ENCODE measurements at places on chromosomes 11 and 22.

DNA sequence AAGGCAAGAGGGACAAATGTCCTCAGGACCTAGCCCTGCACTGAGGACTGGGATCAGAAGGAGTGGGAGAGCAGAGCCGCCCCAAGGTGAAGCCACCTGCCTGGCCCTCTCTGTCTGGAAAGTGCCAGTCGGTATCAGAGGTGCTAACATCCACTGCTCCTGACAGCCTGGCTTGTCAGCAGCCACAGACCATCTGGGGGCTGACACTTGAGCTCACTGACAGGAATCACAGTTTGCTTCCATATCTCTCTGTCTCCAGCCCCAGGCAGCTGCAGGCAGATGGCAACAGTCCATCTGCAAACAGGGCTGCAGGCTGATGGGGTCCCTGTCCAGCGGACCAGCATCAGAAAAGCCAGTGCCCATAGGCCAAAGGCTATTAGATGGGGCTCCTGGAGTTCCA is 5.5 kb downstream of the OPCML start:
- no peak for DNase-seq

DNA sequence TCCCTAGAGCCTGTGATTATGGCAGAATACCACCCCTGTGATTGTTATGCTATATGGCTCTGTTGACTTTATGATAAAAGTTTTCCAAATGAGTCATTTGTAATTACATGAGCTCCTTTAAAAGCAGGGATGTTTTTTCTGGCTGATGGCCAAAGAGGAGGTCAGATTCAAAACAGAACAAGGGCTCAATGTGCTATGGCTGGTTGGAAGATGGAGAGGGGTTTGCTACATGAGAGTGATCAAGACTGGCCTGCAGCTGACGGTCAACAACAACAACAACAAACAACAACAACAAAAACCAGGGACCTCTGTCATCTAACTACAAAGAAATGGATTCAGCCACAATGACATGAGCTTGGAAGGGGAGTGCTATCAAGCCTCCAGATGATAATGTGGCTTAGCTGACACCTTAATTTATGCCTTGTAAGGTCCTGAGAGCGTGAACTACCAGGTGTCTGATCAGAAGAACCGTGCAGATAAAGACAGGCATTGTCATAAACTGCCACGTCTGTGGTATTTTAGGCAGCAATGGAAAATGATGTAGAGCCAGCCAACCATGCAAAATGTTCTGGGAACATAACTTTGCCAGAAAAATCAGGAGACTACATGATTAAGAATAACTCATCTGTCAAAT is 47.2 kb downstream of the PIWIL3 start:
- DNase-seq: no peak

DNA sequence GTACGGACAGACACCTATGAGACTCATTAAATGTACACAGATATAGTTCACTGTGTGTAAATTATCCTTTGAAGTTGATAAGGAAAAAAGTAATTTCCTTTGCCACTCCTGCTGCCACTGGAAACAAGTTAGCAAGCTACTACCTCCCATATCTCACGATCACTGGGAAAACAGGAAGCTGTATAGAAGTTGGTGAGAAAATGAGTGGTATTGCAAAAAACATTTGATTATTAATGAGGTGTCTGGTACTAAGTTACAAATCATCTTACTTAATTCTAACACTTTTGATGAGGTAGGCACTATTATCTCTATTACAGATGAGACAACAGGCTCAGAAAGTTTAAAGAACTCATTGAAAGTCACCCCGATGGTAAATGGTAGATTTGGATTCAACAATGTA is 68.5 kb downstream of the GAB2 start:
- no peak for DNase-seq

DNA sequence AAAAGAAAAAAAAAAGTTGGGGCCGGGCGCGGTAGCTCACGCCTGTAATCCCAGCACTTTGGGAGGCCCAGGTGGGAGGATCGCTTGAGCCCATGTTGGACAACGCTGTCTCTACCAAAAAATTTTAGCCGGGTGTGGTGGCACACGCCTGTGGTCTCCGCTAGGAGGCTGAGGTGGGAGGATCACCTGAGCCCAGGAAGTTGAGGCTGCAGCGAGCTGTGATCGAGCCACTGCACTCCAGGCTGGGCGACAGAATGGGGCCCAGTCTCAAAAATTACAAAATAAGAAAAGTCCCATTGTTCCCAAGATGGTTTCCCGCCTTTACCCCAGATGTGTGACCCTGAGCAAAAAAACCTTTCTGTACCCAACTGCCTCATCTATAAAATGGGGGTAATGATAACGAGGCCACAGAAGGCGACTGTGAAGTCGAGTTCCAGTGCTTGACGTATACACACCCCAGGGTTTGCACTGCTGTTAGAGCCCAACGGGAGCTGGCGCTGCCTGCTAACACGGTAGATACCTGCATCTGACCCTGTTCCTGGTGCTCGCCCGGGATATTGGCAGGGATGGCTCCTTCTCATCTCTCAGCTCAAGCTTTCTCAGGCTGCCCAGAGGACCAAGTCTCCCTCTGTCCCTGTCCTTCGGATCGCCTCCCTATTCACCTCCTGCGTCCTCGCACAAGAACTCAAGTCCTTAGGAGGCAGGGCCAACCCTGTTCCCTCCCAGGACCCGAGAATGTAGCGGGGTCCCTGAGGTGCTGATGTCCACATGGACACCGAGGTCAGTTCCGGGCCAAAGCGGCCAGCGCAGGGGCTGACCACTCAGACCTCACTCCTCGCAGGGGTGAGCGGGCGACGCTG is 1.1 kb upstream of the RPLP2 start:
- no peak for DNase-seq

GRCh38 chr22:45096256-45096907 is 67.3 kb upstream of the NUP50 start:
- peak; percentile 50 for DNase-seq

- no peak for DNase-seq
These were observed 99.0 kb downstream of the LARGE1 start for GRCh38 chr22:33821290-33821689.

DNA sequence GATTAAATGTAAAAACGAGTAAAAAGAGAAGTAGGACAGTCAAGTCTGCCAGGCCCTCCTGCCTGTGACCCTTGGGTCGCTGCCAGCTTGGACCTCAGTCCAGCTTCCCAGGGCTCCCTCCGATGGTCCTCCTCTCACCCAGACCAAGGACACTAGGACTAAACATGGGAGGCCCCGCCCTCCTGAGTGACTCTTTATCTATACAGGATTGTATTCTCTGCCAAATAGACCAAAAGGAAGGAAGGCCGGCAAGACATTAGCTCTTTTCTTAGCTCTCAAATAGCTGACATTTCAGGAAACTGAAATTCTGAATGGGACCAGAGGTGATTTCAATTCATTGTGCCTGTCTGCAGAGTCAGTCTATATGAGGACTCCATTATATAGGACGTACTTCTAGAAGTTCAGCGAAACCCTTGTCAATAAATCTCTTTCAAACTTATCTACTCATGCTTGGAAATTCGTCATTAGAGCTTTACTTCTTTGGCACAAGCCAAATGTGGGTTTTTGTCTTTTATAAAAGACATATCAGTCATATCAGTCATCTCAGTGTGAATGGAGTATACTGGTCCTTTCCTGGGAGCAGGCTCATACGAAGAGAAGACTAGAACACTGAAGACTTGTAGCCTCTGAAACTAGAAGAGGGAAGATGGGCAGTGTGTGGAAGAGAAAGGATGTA is 28.5 kb downstream of the ADORA2A start:
- no peak for DNase-seq

DNA sequence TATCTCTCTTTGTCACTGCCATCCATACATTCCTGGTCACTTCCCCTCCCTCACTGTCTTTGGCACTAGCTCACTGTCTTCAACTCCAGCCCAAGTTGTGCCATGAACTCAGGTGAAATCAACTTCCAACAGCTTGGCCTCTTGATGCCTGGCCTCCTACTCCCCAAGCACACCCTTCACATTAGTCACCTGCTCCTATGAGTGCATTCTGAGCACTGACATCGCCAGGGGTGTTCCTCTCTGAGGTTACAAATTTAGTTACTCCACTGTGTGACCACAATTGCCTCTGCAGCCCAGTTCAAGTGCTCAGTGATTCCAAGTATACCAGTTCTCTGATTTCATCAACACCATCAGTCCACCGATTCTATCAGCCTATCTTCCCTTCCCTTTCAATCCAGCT is 10.8 kb downstream of the DRD2 start:
- DNase-seq: no peak

- DNase-seq: peak; percentile 64
These were observed 52.9 kb upstream of the FDX1 start for GRCh38 chr11:110376711-110377324.
